ENCODE measurements at places on chromosomes 1 and 21. TPM values are rescaled to one million over a fixed set of nuclear protein-coding genes. Genes with fewer than 3 reads are reported as not detected.

GRCh38 chr1:38178216-38178615 is 131.6 kb upstream of the POU3F1 start:
- DNase-seq: no peak

DNA sequence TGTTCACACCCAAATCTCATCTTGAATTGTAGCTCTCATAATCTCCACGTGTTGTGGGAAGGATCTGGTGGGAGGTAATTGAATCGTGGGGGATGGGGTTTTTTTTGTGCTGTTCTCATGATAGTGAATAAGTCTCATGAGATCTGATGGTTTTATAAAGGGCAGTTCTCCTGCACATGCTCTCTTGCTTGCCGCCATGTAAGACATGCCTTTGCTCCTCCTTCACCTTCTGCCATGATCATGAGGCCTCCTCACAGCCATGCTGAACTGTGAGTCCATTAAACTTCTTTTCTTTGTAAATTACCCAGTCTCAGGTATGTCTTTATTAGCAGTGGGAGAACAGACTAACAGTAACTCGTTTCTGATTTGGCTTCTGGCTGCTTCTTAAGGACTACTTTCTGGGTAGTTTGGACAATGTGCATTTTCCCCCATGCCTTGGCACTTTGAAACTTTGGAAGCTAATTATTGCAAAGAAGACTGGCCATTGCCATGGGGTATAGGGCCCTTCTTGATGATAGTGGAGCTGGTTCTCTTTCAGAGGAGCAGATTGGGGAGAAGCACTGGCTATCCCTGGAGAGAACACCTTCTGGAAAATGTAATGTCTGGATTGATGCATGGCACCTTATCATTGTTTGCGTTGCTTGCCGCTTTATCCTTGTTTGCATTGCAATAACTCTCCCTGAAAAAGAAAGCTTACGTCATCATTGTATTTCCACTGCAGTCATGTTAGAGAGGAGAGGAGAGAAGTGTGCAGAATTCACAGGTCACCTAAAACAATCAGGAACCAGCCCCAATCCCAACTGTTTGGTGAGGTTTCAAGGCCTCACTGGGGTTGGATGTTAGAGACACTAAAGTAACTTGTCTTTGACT is 5.9 kb downstream of the CNIH3 start:
- no peak for DNase-seq

DNA sequence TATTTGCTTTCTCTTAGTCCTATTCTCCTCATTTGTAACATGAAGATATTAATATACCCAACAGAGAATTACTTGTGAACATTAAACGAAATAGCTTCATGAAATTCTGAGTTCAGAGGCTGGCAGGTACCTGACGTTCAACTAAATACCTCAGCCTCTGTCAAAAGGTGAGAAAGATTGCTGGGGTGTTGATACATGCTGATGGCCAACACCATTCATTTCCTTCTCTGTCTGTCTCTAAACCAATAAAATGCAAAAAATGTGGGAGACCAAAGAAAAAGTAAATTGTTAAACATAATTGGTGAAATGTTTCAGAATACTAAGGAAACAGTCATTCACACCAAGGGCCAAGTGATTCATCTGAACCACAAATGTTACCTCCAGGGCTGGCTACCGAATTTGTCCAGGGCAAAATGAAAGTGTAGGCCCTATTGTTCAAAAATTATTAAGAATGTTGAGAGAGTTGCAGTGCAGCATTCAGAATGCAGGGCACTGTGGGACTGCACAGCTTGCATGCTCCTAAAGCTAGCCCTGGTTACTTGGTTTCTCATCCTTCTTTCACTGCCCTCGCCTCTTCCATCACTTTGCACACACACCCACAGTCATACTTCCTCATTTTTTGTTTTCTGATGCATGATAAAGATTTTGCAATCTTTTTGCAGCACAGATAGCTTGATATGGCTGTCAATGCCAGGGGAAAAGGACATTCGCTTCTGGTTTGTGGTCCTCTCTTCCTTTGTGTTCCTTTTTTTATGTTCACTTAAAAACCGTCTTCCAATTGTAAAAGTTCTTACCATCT is 414.3 kb upstream of the NR5A2 start:
- DNase-seq: no peak

DNA sequence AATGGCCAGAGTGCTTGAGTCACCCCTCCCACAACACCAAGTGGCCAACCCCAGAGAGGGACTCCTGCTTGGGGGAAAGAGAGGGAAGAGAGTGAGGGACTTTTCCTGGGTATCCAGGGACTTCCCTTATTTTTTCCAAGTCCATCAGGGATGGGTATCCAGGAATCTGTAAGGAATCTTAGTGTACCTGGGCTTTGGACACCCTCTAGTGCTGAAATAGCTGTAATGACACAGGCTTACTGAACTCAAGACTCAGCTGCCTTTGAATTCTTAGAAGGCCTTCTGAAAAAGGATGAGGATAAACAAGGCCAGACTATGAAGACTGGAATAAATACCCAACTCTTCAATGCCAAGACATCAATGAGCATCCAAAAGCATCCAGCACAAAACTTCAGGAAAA is 12.0 kb downstream of the TSHB start:
- DNase-seq: peak; percentile 26

- no peak for DNase-seq
Measured at GRCh38 chr1:179166663-179167417, 62.6 kb downstream of the ABL2 start.

GRCh38 chr1:193070942-193071341 is 11.5 kb downstream of the RO60 start:
- DNase-seq: no peak

DNA sequence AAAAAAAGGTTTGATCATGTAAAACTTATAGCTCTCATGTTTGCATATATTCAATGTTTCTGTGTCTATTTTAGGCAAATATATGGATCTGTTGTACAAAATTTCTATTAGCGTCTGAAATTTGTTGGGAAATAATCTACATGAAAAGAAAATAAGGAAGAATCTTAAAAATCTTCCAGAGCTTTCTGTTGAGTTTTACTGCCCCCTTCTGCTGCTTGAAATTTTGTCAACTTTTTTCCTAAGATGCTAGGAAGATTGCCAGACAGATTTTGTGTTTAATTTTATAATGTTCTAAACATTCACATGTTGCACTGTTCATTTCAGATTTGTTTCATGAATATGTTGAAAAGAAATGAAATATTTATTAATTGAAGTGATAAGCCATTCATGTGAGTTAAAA is 2.5 kb upstream of the PTGS2 start:
- DNase-seq: peak; percentile 20

PARP1 gene
- 68.3 TPM for total RNA-seq

SPRR2A gene
- total RNA-seq: not detected

GIPC2 gene
- 9.3 TPM for total RNA-seq

FCRL4 gene
- not detected for total RNA-seq

All from stomach (tissue), 19 donors.